ENCODE measurements at places on chromosomes 1 and 21. TPM values are rescaled to one million over a fixed set of nuclear protein-coding genes. Genes with fewer than 3 reads are reported as not detected.
A peak's percentile ranks its signal among the peaks of the same experiment; 100 is the strongest.

- DNase-seq, result peak; percentile 95
Observed at GRCh38 chr1:2046174-2046917, 3.9 kb upstream of the PRKCZ start.

- DNase-seq, result no peak
Observed at GRCh38 chr1:52237430-52237829, 95.5 kb downstream of the ZFYVE9 start.

DNA sequence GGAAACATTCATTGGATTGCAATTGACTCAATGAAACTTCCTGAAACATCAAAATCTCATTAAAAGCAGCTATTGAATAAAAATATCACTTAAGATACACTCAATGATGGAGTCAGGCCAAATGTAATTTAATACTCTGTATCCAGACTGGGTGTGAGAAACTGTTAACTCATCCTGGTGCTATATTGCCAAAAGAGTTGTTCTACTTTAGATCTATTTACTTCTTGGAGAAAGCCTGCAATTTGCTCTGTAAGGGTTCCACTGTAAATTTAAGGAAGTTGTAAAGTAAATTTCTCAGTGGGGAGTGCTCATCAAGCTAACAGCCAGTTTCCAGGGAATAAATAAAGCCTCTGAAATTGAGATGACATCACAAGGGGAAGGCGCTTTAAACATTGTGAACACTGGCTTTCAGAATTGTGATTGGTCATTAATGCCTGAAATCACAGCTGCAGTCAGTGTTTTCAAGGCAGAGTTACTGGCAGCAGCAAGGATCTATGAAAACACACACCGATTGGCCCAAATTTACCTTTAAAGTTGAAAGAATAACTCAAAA, 91.4 kb downstream of the OLFM3 start:
- DNase-seq, result no peak

- peak; percentile 18 for DNase-seq
Observed at GRCh38 chr1:209552406-209553264, 30.9 kb upstream of the CAMK1G start.

DNA sequence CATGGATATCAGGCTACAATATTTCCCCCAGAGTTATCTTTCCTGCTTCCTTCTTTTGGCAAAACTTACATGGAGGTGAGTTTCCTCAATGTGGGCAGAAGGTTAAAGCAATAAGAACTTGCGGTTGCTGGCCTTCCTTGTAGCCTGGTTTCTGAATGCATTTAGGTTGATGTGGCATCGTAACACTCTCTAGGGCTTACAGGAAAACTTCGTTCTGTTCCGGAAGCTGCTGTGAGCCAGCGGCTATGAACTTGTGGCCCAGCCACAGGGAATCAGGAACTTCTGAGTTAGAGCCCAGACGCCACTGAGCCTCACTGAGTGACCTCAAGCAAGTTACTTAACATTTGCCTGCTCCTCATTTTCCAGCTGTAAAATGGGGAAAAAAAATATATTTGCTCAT, 623.4 kb upstream of the ADAMTS5 start:
- peak; percentile 76 for DNase-seq

- DNase-seq, result no peak
Observed at GRCh38 chr1:228343191-228343661, 63.4 kb downstream of the TRIM11 start.

GRCh38 chr1:151145304-151146071, 943 bp downstream of the SEMA6C start:
- no peak for DNase-seq

DNA sequence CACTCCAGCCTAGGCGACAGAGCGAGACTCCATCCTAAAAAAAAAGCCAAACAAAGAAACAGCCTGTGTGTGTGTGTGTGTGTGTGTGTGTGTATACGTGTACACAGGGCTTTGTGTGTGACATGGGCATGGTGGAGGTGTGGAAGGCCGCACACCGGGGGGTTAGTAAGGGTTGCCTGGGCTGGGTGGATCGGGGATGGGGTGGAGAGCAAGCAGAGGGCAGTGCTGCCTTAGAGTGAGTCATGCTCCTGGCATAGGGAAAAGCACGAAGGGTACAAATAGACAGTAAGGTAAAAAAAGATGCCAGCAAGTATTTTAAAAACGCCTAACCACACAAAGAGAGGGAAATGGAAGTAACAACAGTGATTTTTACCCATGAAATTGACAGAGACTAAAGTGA, 6.2 kb downstream of the PRMT2 start:
- DNase-seq, result no peak

GRCh38 chr1:4053774-4054173, 153.7 kb upstream of the C1orf174 start:
- DNase-seq, result no peak

F3 gene
- 7.4 TPM for total RNA-seq

KRTAP21-2 gene
- not detected for total RNA-seq

PLCH2 gene
- total RNA-seq, result not detected

LCE3E gene
- total RNA-seq, result not detected
